Ecto neural progenitor cell (in vitro differentiated cells): ENCODE measurements at places on chromosomes 1 and 21.
A peak's percentile ranks its signal among the peaks of the same experiment; 100 is the strongest.

GRCh38 chr1:192167011-192167410 is 8.7 kb downstream of the RGS18 start:
- DNase-seq, result no peak

- DNase-seq, result no peak
Measured at GRCh38 chr1:205991237-205991636, 12.0 kb downstream of the RAB7B start.

DNA sequence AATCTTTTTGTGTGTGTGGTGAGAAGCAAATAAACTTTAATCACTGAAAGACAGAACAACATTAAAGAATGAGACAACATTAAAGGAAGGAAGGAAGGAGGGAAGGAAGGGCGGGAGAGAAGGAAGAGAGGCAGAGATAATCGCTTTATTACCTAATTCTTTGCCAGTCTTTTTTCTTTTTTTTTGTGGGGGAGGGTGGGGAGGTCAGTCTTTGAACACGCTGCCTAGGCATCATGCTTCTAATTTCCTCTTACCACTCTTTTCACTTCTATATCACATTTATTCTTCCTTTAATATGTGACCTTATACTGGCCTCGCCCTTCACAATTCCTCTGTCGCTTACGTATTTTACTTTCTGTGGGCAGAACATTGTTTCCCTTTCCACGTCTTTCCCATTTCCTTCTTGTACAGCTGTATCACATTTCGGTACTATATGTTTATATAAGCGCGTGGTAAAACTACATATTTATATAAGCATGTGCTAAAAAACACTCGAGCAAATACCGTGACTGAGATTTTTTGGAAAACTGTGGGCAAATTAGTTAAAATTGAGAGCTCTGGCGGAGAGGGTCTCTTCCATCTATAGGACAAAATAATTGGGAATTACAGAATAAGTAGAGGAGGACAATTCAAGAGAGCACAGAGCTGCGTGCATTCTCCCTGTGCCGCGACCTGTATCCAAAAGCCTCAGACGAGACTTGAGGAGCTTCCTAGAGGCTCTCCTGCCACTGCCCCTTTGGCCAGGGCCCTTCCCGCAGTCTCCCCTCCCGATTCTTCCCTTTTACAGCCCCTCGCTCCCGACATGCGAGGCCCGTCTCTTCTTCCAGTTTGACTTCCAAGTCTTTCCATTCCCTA is 823 bp upstream of the PRKAA2 start:
- no peak for DNase-seq

DNA sequence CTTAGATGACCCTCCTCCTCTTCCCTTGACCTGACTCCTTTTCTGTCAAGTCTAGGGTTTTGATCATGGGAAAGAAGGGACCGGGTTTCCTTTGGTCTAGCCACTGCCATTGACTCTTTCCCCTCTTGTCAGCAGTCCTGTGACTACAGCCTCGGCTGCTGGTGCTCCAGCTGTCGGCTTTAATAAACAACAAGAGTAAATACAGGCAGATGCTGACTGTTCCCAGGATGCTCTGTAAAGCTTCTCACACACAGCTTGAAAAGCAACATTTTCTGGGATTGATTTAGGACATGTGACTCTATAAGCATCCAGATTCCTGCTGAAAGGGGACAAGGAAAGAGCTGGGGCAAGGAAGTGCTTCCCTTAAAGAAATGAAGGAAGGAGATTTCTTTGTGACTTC is 53.5 kb upstream of the CTTNBP2NL start:
- DNase-seq, result no peak

- no peak for DNase-seq
Measured at GRCh38 chr1:205508227-205508714, 3.8 kb downstream of the CDK18 start.

DNA sequence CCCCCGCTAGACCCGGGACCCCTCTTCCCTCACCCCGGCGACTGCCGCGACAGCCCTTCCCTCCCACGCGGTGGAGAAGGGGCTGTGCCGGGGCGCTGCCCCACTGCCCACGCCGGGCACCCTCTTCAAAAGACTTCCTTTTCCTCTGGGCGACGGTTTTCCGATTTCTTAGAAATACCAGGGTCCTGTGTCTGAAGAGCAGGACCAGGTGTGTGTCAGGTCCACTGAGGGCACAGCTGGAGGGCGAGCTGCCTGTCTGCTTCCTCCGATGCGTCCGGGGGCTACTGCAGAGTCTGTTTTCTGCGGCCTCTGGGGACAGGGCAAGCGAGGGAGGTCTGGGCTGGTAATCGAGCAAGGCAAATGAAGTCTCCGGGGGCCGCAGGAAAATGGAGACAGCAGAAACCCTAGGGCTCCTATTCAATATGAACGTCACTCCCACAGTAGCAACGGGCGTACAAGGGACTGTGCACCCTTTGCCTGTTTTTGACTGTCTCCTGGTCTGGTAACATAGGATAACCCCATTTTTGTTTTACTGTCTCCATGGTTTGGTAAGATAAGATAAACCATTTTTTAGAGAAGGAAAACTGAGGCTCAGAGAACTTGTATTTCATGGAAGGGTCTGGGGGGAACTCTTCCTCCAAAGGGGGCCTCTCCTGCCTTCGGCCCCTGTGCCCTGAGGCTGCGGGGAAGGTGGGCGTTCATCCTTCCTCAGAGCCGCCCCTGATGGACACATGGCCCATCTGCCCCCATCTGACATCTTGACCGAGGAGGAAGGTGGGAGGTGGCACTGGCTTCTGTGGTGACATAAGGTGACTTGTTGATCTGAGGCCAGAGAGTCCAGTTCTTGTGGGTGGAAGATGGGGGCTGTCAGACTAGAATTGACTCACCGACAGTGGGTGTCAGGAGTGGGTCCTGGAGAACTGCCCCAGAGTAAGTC is 970 bp downstream of the TNFRSF1B start:
- DNase-seq, result no peak

GRCh38 chr21:46156678-46157077 is 1.3 kb upstream of the FTCD start:
- DNase-seq, result peak; percentile 21

GRCh38 chr1:3482378-3482849 is 27.9 kb downstream of the ARHGEF16 start:
- DNase-seq, result no peak

GRCh38 chr21:45060675-45061311 is 13.6 kb upstream of the ADARB1 start:
- DNase-seq, result no peak

DNA sequence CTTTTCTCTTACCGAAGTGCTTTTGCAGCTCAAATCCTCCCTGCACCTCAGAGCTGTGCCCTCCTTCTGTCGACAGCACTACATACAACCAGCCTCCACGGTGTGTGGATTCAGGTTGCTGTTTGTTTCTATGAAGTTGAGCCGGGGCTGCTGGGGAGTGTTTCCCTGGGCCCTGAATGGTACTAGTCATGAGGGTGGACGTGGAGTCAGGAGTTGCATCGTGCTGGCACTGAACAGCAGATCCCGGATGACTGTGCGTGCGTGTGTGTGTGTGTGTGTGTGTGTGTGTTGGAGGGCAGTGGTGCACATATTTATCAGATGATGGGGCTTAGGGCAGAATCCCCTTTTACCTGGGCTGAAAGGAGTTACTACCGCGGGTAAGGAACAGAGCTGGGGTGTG is 47.0 kb downstream of the ACTL8 start:
- no peak for DNase-seq

DNA sequence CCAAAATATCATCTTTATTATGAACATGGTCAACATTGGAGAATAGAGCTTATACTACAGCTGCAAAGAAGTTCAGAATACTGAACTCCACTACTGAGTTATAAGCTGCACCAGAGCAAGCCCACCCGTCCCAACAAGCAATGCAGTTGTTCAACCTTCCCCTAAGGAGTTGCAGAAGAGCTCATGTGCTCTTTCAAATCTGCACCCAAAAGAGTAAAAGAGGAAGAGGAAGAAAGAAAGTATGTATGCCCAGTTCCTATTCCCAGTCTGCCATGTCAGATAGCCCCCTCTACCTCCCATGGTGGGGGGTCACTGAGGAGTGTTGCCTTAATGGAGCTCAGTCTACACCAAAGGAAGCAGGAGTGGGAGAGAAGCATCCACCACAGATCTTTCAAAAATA is 6.9 kb downstream of the C1orf162 start:
- DNase-seq, result no peak

DNA sequence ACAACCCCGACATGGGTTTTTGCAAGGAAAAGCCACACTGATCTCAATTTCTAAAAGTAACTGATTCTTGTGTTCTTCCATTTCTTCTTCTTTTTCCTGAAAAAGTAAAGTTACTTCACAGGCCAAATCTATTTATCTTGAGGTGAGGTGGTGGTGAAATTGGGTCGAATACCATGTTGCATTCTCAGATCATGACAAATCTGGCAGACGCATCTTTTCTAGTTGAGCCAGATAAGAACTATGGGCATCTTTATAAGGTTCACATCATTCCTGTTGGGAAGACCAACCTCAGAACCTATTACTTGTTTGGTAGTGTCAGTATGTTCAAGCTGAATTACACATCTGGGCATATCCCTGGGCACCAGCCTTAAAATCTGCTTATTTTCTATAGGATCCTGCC is 78.6 kb upstream of the USP25 start:
- no peak for DNase-seq

GRCh38 chr1:190904091-190904695 is 426.5 kb upstream of the BRINP3 start:
- DNase-seq, result no peak

GRCh38 chr1:206979379-206980043 is 9.3 kb upstream of the FCAMR start:
- DNase-seq, result no peak

GRCh38 chr21:45573452-45574035 is 31.3 kb upstream of the SLC19A1 start:
- peak; percentile 41 for DNase-seq

- no peak for DNase-seq
Measured at GRCh38 chr1:157098519-157098918, 1.1 kb downstream of the ETV3L start.

DNA sequence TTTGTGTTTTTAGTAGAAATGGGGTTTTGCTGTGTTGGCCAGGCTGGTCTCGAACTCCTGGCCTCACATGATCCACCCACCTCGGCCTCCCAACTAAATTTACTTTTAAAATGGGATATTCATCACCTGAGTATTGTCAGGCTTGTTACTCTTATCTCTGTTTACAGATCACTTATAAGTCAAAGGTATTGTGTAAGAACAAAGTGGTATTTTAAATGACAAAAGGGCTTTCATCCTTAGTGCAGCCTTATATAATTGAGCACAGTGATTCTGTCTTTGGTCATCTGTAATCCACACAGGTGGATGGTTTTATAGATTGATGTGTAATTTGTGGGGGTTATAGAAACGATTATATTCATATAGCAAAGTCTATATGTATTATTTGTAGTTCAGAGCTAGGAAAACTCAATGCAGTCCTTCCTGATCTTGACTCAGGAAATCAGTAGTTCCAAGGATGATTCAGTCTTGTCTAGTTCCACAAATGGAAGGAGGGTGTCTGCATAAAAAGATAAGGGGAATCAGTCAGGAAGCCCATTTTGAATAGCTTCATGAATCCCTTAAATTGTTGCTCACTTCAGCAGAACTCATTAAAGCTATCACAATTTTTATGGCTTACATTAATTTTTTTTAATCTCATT is 34.6 kb downstream of the STXBP3 start:
- no peak for DNase-seq

DNA sequence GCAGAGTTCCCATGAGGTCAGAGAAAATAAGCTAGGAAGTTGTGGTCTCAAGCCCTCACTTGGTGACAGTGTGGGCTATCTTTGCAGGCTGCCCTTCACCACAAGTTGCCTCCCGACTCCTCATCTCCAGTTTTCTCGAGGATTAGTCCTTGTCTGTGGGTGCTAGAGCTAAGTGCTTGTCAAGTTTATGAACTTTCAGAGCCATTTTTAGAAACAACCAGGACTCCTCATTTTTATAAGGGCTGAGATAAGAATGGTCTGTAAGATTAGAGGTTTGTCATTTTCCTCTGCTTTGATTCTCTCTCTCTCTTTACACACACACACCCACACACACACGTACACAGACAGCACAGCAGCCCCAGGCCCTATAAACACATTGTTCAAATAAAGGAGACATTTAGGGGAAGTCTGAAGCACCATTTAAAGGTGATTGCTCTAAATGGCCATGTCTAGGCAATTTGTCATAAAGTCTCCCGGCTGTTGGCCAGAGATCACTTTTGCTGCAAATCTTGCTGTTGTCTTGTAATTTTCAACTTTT is 127.2 kb downstream of the LACTBL1 start:
- DNase-seq, result no peak

DNA sequence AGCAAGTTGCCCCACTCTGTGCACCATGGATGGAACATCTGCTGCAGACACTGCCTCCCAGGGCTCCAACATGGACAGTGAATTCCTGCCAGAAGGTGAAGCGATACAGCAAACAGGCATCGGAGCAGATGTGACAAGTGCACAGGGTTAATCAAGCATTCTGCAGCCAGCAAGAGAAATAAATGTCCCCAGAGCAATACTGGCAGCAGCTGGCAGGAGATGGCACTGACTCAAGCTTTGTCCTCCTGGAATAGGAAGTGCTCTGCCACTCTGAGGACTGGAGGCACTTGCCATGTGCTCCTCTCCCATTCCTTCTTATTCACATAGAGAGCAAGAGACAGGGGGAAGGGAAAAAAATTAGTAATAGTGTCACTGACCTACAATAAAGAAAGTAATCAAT is 402.7 kb upstream of the DAB1 start:
- no peak for DNase-seq

DNA sequence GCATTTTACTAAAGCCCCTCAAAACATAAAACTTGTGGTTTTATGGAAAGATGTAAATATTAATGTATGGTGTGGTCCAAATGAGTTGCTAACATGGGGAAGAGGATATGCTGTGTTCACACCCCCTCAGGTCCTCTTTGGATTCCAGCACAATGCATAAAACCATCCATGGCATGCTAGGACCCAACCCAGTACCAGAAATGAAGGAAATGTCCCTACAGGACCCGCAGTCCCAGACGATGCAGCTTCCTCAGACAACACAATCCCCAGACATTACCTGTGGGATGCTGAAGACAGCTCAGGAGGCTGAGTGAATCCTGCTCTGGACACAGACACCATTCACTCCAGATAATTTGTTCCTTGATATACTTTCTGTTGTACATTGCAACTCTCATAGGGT is 202.2 kb downstream of the LBR start:
- DNase-seq, result no peak

GRCh38 chr1:229596925-229597699 is 28.8 kb downstream of the TAF5L start:
- DNase-seq, result no peak

- DNase-seq, result no peak
Measured at GRCh38 chr1:68173283-68173935, 58.9 kb downstream of the WLS start.

GRCh38 chr1:1058921-1059493 is 15.1 kb downstream of the RNF223 start:
- DNase-seq, result no peak

DNA sequence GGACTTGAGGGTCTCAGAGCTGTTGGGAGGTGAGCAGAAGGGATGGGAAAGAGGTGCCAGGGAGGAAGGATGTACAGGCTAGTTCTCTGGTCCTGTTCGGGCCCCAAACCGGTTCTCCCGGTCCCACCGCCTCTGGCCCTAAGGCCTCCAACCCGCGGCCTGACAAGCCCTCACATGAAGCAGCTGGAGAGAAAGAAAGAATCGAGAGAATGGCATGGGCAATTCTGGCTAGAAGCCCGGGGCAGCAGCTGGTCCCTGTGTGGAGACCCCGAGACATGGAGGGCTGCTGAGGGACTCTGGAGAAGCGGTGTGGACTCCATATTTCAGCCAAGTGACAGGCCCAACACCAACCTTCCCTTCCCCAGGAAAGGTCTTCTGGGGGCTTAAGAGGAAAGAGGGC is 730 bp downstream of the CDC42SE1 start:
- no peak for DNase-seq

- no peak for DNase-seq
Measured at GRCh38 chr1:64046243-64046642, 157.2 kb upstream of the UBE2U start.

GRCh38 chr1:246836209-246836966 is 95.4 kb downstream of the AHCTF1 start:
- no peak for DNase-seq
